ENCODE measurements at places on chromosomes 2 and 18.

GRCh38 chr2:110848519-110849030, 116.2 kb downstream of the ACOXL start:
- DNase-seq, result no peak

- DNase-seq, result no peak
Measured at GRCh38 chr2:26740346-26740745, 23.7 kb upstream of the SLC35F6 start.

GRCh38 chr2:85468704-85469349, 50.3 kb downstream of the SH2D6 start:
- DNase-seq, result no peak

GRCh38 chr2:54295911-54296310, 39.9 kb upstream of the TSPYL6 start:
- no peak for DNase-seq

DNA sequence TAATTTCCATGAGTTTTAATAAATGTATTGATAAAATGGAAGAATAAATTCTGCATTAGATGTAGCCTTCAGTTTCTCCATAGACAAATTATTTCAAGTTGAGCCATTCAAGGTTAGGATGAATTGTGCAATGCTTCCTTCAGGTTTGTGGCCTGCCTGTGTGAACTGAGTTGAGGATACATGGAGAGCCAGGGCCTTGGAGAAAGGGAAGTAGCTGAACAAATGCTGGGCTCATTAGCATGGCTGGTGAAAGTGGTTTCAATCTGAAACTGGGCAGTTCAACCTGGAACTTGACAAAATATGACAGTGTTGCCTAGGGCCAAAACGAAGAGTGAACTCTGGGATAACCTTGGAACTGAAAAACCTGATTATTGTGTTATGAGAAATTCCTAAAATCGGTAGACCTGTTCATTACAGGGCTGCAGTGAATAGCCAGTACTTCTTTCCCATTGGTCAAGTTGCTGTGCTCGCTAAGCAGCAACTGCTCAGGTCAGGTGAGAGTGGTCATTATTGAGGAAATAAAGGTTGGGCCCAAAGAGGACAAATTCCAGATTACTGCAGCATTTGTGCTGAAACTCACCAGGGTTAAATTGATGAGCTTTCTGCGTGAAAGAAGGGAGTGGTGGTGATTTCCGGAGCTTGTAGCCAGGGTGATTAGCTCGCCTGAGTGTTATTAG, 12.7 kb downstream of the INPP1 start:
- no peak for DNase-seq

DNA sequence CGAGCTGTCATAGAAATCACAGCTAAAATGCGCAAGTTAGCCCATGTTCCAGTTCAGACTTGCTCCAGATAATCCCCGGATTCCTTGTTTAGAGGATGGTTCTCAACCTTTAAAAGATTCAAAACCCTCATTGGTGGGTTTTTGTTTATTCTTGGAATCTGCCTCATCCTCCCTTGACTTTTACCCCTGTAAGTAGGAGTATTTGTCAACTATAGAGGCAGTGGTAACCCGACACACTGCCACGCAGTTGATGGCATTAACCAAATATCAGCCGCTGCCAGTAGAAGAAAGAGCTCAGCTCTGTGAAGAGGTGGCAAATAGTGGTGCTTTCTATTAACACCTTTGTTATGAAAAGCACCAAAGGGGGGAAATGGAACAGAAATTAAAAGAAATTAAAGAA, 40.4 kb upstream of the SELENOI start:
- DNase-seq, result no peak

GRCh38 chr2:222038067-222038802, 260.6 kb downstream of the PAX3 start:
- DNase-seq, result peak; percentile 16

DNA sequence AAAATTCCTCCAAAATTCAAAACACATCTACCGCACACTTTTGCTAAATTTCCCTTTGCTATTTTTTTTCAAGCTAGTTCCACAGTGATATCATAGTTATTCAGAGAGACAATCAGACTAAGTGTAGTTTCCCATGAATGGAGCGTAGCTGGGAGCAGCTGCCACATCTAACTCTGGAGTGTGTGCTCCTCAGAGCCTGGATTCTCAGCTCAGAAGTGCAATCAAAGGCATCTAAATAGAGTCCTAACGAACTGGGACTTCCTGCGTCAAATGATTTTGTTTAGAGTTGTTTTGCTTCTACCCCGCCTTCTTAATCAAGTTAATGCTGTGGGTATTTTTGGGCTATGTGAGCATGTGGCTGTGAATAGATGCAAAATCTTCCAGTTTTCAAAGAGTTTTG, 160.3 kb downstream of the TMEM18 start:
- no peak for DNase-seq

- DNase-seq, result no peak
Measured at GRCh38 chr18:23867006-23867405, 147.5 kb upstream of the TTC39C start.

GRCh38 chr18:70418546-70419311, 129.9 kb downstream of the SOCS6 start:
- DNase-seq, result no peak

- no peak for DNase-seq
Measured at GRCh38 chr2:218274586-218274985, 4.3 kb downstream of the PNKD start.

DNA sequence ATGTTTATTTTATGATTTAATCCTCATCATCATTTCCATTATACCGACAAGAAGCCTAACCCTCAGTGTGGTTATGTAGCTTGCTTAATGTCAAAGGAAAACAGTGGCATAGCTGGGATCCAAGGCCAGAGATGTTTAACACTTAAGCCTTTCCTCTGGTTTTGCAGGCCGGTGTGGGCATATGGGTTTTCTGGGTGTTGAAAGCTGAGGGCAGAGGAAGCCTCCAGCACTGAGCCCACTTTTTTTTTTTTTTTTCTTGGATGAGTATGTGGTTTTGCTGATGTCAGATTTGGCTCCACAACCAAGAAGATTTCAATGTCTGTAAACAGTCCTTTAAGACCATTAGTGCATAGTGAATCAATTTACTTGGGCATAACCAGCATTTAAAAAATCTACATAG, 41.3 kb downstream of the LHCGR start:
- no peak for DNase-seq

GRCh38 chr18:68056936-68057335, 540.4 kb upstream of the DSEL start:
- DNase-seq, result no peak

GRCh38 chr2:31188131-31188530, 29.2 kb downstream of the CAPN14 start:
- DNase-seq, result no peak

DNA sequence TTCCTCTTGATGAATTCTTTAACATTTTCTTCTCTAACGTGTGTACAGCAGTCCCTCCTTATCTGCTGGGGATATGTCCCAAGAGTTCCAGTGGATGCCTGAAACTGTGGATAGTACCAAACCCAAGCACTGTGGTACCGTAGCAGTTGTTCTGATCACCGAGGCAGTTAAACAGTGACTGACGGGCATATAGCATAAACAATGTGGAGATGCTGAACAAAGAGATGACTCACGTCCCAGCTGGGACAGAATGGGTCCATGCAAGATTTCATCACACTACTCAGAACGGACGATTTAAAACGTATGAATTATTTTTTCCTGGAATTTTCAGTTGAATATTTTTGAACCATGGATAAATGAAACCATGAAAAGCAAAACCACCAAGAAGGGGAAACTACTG, 54.5 kb upstream of the SPAG16 start:
- DNase-seq, result no peak

DNA sequence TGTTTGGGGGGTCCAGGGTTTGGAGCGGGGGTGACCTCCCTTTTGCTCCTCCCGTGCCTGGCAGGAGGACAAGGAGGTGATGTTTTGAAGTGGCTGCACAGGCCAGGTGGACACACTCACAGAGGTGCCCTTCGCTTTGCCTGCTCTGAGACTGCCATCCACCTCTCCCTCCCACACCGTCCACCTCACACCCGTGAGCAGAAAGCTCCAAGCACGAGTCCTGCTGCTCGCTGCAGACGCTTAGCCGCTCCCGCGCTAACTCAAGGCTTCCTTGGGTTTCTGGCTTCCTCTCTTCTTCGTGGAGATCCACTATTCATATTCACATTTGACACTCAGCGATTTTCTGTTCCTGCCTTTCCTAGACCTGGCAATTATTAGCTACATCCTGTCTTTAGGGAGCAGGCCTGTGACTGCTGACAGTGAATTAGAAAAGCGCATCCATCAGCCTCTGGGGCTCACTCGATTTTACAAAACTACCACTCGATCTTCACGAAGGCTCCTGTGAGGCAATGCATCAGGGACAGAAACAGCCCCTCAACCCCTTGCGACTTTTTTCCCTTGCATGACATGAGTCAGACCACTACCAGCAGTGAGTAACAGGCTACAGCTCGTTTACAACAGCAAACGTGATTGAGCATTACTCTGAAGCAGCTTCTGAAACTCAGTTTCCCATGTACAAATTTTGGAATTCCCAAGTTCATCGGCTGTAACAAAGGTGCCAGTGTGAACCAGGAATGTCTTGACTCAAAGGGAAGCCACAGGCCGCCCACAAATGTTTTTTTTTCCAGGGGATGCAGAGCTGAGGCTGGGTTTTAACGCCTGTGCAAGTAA, 238.7 kb upstream of the SOX11 start:
- no peak for DNase-seq

DNA sequence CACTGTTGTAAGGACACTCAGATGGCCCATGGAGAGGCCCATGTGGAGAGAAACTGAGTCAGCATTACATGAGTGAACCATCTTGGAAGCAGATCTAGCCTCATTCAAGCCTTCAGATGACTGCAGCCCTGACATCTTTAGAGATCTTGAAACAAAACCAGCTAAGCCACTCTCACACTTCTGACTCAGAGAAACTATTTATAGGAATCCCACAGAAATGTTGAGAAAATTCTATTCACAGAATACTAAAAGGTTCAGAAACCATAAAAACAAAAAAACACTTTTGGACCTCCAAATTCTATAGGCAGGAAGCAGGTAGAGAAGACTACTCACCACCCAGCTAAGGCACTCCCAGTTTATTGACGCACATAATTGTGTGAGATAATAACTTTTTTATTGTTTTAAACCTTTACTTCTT, 8.7 kb downstream of the TMEM169 start:
- DNase-seq, result no peak

DNA sequence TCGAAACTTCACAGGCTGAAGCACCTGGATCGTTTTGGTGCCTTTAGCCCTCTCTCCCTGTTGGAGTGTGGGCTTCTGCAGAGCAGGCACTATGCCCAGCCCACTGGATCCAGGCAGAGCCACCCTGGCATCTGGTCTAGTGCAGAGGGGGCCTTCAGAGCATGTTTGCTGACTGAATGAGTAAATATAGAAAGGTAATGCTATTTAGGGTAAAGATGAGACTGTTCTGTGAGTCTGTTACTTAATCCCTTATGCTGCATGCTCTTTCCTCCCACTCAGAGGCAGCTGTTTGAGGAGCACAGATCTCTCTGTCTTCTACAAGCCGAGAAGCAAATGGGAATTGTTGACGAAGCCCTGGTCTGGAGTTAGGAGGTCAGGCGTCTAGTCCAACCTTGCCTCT, 130.2 kb downstream of the RGPD3 start:
- no peak for DNase-seq
